ENCODE measurements at places on chromosomes 5 and 9. TPM values are rescaled to one million over a fixed set of nuclear protein-coding genes. Genes with fewer than 3 reads are reported as not detected.
A peak's percentile ranks its signal among the peaks of the same experiment; 100 is the strongest.

DNA sequence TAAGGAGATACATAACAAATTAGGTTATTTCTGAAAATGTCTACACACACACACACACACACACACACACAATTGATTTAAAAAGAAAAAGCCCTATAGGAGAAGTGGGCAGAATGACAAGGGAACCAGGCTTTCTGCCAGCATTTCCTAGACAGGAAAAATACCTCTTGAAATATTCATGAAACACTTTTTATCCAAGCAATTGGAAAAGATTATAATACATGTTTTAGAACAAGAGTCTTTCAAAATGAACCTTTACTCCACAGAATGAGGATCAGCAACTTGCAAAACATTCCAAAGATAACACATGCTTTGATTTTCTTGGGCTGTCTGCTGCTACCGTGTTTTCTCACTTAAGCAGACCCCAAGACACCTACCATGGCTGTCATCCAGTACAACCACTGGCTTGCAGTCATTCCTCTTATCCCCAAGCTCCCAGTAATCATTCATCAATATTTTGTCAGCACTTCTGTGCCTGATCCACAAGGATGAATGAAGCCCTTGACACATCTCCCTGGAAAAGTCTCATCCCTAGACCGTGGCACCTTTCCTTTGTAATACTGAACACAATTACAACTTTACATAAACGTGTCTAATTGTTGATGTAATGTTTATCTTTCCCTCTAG, 717.1 kb upstream of the ZNF608 start:
- no peak for DNase-seq

DNA sequence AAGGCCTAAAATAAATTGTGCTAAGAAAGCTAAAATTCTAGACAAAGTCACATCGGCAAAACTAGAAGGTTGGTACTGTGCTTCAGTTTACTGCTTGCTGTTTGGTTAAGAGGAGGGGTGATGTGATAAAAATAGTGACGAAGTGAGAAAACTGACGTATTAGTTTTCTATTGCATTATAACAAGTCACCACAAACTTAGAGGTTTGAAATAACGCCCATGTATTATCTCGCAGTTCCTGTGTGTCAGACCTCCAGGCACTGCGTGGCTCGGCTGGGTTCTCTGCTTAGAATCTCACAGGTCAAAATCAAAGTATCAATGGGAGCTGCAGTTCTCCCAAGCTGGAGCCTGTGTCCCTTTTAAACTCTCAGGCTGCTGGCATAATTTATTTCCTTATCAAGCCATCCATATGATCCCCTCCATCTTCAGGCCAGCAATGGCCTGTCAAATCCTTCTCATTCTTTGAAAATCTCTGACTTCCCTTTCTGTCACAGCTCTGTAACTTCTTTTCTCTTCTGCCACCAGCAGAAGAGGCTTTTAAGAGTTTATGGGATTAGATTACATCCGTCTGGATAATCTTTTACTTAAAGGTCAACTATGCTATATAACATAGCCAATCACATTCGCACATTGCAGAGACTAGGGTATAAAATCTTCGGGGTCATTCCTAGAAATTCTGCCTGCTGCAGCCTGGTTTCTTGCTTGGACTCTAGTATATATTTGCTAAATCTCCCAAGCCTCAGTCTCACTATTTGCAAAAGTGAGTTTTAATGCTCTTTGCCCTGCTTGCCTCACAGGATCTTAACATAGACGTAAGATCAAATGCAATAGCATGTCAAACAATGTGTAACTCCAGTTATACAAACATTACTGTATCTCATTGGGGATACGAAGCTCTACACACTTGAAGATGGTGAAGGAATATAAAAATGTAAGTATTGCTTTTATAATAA, 104.0 kb upstream of the CDKN2B start:
- DNase-seq, result no peak

The LCN10 gene
- total RNA-seq, result not detected

GRCh38 chr5:142215915-142216681, 107.5 kb downstream of the NDFIP1 start:
- DNase-seq, result peak; percentile 99

DNA sequence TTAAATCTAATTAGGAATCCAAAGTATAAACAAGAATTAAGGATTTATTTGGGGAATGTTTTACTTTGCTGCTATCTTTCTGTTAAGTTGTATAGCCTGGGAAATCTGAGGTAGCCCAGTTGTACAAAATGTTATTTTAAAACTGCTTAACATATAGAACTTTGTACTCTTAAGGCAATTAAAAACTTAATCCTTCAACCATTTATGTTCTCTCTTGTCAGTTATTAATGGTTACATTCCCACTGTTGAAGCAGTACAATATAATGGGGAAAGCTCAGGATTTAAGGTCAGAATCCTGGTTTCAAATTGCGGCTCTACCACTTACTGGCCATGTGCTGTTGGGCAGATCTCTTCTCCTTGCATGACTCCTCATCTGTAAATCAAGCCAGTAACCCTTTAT, 32.7 kb downstream of the FBXO38 start:
- DNase-seq, result no peak

The NRARP gene
- total RNA-seq, result 0.90 TPM

The OBP2B gene
- total RNA-seq, result not detected
